ENCODE measurements at places on chromosomes 4 and X.

DNA sequence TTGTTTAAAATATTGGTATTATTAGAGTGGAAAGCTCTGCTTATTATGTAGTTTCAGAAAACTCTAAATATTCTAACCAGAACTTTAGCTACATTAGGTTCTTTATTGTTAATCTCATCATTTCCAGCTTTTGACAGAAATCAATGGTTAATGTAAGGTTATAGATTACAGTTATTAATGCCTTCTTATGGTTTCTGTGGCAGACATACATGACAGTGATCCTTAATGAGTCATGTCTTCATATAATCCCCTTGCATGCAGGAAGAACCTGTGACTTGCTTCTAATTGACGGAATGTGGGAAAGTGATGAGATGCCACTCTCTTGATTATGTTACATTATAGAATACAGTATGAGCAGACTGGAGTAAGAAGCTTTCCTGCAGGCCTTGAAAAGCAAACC is 23.5 kb downstream of the KLHL8 start:
- DNase-seq = no peak

- peak; percentile 54 for DNase-seq
Measured at GRCh38 chrX:108090491-108091263, 665 bp downstream of the PSMD10 start.

DNA sequence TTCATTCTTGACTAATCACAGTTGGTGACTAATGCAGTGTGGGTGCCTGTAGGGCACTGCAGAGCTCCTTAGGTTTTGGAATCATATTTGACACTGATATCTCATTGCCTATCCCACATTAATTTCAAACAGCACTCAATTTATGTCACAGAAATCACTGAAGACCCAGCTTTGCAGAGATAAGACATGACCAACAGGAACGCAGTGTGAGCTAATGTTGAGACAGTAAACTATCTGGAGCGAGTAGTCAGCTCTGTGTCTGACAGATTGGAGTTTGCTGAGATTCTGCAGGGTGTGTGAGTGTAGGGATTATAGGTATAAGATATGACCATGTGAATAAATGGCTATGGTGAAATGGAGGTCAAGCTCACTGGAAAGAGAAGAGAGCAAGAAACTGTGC is 1586.1 kb upstream of the AGA start:
- no peak for DNase-seq

- no peak for DNase-seq
Measured at GRCh38 chrX:98501426-98501825, 1617.7 kb downstream of the RPA4 start.

DNA sequence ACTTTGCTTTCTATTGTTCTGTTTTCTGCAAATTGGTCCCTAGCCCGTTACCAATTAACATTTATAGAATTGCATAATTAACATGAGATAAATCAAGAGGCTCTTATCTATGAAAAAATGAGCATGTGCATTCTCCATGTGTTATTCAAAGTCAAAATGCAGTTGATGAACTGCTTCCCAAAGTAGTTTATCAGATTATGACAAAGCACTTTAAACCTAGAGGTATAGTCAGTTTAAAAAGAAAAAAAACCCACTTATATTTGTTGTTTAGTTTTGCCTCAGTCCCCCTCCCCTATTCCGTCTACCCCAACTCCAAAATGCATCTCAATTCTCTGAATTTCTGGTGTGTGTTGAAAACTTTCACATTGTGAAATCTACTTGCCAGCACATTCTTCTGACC is 119.5 kb downstream of the ATXN3L start:
- no peak for DNase-seq

DNA sequence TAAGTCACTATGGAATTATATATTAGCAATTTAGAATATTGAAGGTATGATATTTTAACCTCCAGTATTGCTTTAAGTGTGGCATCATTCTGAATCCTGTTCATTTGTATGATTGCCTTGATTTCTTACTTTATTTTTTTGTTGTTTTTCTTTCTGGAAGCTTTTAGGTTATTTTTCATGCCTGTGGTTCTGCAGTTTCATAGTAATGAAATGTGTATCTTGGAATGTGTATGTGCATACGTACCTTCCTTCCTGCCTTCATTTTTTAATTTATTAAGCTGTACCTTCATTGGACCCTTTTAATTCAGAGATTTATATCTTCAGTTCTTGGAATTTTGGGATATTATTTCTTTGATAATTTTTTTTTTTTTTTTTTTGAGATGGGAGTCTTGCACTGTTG is 22.1 kb downstream of the CPEB2 start:
- DNase-seq = peak; percentile 46
